ENCODE measurements at places on chromosomes 2 and 18.

- no peak for DNase-seq
Observed at GRCh38 chr2:82996217-82996616, 1462.9 kb downstream of the SUCLG1 start.

- no peak for DNase-seq
Observed at GRCh38 chr2:187912950-187913349, 358.7 kb upstream of the TFPI start.

GRCh38 chr2:75415111-75415626, 145.6 kb downstream of the EVA1A start:
- DNase-seq = no peak

- DNase-seq = no peak
Observed at GRCh38 chr2:151730262-151730975, 3.9 kb downstream of the NEB start.

GRCh38 chr18:79147014-79147413, 77.8 kb downstream of the ATP9B start:
- DNase-seq = no peak

DNA sequence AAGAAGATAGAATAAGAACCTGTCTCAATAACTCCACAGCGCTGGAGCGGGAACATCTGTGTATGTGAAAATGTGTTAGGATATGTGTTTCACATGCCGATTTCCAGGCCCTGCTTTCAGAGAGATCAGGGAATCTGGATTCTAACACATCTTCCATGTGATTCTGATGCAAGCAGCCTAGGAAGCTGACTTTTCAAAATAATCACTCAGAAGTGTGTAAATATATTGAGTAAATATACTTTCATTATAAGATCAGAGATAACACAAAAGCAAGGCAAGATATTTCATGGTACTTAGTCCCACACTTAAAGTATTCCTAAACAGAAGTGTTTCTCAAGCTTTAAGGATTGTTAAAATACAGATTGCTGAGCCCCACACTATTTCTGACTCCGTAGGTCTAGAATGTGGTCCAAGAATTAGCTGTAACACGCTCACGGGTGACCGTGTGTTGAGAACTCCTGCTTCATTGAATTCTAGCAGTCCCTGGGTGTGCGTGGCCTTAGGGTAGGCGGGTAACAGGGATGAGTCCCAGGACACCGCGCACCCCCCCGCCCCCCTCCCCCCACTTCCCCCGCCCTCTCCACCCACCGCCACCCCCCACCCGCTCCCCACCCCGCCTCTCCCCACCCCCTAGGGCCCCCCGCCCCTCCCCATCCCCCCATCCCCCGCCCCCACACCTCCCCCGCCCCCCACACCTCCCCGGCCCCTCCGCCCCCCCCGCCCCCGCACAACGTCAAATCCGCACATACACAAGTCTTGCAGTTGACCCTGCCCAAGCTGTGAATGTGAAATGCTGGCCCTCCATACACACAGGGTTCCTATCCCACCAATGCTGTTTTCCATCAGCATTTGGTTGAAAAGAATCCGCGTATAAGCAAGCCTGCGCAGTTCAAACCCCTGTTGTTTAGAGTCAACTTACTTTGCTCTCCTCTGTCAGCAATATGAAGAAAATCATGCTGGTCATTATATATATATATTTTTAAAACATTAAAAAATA, 94.2 kb upstream of the SLC39A10 start:
- DNase-seq = no peak

DNA sequence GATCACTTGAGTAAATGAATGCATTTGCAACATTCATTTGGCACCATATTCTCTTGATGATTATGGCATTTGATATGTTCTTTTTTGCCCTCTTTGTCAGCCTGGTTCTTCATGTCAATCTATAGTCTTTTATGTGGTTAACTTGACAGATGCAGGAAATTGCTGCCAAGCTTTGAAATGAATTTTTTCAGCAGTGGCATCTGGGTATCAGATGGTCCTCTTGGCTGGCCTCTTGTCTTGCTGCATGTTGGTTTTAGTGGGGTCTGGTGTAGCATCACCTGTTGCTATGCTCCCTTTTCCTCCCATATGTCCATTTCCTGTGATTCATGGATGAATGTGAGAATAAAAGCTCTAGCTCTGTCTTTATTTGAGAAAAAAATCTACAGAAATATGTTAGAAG, 119.9 kb downstream of the DPP4 start:
- DNase-seq = no peak

- no peak for DNase-seq
Observed at GRCh38 chr2:223688094-223688835, 86.1 kb upstream of the SCG2 start.

- no peak for DNase-seq
Observed at GRCh38 chr2:206627632-206628031, 14.7 kb upstream of the FAM237A start.

DNA sequence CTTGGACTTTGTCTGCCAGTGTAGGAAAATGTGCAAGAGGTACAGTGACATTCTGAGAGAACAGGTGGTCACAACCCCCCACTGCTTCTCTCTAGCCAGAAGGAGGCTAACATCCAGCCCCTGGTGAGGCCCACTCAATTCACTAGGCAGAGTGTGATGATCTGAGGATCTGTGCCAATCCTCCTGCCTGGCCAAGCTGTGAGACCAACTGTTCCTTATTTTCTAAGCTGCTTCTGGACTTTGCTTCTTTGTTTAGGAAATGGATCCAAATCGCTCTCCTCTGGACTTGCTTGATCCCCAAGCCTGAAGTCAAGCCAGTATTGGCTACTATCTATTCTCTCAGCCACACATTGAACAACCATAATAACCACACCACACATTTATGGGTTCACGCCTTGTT, 202.8 kb downstream of the PIK3C3 start:
- no peak for DNase-seq

- DNase-seq = no peak
Observed at GRCh38 chr2:130300970-130301348, 41.7 kb upstream of the IMP4 start.

DNA sequence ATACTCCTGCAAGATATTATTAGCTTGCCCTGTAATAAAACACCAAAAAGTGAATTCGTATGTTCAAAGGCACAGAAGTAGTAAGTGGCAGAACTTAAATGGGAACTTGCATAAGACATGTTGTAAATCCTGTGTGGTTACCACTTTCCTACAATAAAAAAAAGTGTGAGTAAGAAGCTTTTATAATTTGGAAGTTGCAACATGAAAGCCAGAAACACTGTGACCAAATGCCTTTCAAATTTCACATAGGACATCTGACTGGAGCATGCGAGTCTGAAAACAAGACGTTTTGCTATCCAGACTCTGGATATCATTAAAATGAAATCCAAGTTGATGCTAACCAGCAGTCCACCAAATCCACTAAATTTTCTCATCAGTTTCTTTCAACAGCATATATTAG, 886.2 kb upstream of the NRXN1 start:
- DNase-seq = no peak

DNA sequence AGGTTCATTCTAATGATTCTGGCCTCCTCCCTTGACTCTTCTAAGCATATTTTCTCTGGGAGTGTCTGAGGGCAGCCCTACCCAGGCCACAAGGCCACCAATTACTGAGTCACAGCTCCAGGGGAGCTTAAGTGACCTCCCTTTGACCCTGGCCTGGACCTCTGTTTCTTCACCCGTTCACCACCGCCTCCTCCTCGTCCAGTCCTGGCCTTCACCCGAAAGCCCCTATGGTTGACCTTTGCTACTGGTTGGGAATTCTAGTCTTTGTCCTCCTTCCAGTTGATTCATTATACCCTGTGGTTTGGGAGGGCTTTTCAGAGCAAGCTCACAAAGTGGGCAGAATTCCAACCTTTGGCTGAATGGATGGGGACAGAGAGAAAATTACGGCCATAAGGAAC, 72.6 kb downstream of the NRP2 start:
- DNase-seq = no peak

DNA sequence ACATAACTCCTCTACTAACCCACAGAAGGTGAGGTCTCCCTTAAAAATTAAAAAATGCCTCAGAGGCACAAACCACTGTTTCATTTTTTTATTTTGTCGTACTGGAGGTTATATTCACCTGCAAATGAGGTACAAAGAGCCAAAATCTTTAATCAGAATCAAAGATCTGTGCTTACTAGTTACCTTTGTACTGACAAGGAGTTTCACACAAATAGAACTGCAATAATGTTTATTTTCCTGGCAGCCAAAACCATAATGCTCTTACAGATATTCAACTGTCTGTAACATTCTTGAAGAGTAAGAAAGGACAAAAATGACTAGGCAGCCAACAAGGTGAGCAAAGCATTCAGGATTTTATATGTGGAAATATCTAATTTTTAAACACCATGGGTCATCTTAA, 105.1 kb upstream of the NOL4 start:
- DNase-seq = no peak

DNA sequence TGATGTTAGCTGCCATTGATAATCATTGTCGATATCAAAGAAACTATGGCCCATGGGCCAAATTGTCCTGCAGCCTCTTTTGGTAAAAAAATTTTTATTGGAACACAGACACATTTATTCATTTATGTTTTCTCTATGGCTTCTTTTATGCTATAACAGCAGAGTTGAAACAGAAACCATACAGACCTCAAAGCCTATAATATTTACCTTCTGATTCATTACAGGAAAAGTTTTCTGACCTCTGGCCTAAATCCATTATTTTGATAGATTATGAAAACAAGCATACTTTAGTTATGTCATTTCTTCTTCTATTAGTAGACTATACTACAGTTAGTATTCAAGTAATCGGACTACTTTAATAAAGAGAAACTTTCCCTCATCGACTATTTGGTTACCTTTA, 349.7 kb upstream of the GALNT5 start:
- no peak for DNase-seq

- DNase-seq = no peak
Observed at GRCh38 chr2:8332646-8333045, 349.2 kb upstream of the ID2 start.

- DNase-seq = peak; percentile 81
Observed at GRCh38 chr18:59249199-59249774, 24.0 kb downstream of the RAX start.

DNA sequence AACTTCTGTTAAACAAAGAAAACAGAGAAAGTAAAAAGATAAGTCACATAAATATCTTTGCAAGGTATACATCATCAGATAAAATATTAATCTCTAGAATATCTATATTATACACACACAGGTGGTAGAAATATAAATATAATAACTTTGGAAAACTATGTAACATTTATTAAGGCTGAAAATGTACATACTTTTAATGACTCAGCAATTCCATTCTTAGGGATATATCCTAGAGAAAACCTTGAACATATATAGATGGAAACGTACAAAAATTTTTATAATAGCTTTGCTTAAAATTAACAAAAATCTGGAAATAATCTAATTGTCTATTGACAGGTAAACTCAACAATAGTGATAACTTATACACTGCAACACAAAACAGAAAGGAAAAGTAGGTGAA, 381.3 kb downstream of the GPD2 start:
- no peak for DNase-seq

DNA sequence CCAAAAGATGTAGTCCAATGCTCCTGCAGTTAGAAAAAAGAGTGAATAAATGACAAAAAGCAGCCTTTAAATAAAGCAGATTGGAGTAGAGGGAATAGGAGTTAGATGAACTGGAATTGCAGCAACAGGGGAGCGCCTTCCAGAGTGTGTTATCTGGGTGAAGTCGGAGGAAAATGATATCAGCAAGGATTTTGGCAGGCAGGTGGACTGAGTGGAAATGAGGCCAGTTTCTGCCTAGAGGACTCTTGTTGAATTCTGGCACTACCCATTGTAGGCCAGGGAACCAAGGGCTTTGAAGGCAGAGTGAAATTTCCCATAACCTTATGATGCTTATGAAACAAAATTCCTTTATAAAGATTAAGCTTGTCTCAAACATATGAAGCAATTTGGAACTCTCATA, 59.8 kb downstream of the AKAIN1 start:
- no peak for DNase-seq

- DNase-seq = no peak
Observed at GRCh38 chr2:52765735-52766134, 1001.9 kb upstream of the CHAC2 start.

DNA sequence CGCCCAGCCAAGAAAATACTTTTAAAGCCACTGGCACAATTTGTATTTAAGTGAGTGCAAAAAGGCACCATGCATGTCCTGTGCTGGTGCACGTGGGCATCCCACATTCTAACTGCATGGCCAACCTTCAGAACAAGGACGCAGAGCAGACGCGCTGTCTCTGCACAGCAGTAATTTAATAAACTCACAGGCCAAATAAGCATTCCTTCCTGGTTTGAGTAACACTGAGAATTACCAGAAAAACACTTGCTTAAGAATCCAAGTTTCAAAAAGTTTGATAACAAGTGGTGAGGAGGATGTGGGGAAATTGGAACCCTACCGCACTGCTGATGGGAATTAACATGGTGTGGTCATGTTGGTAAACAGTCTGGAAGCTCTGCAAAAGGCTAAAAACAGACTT, 38.7 kb downstream of the RPL31 start:
- DNase-seq = no peak

GRCh38 chr2:201196003-201196402, 13.1 kb downstream of the CASP10 start:
- no peak for DNase-seq

DNA sequence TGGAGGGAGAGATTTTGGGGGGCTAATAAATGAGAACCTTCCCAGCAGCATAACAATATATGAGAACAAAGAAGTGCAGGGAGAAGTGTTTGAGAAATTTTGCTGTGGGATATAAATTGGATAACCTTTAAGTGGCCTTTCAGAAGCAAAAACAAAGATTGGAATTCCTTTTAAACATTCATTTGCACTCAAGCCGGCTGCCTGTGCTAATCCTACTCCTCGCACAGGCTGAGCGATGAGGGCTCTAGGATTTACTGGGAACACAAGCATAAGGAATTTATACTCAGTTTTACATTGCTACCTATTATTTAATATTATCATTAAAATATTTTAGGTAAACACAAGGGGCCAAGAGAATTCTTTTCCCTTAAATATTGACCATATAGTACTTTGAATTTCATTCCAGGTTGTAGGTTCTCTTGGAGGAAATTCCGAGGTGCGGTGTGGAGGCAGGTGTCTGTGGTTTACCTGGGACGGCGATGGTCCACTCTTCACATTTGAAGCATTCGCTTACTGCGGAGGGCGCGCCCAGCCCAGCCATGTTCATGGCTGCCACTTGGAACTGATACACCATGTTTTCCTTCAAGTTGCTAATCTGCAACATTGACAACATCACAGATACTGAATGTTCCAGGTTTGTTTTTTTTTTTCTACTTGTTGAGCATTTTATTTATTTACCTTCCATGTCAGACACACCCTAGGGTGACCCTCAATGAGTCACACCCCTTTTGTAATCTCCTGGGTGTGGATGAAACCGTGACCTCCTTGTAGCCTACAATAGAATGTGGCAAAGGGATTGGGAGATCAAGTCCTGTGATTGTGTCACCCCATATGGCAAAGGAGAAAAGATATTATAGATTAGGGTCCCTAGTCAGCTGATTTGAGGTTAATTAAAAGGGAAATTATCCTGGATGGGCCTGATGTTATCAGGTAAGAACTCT, 100.1 kb downstream of the MYOM1 start:
- DNase-seq = no peak

GRCh38 chr2:188884517-188884916, 89.7 kb upstream of the COL3A1 start:
- DNase-seq = no peak

Data from NCI-H1105 treated with DMSO at 0.1 percent for 48 hours (cell line).